Sigmoid colon (tissue), 7 donors: ENCODE measurements at places on chromosomes 3 and 15.
A peak's percentile ranks its signal among the peaks of the same experiment; 100 is the strongest.

- no peak overlapping the region for H3K4me3 ChIP-seq
- H3K27me3 ChIP-seq: no peaks in the 10 kb centered on the region
- H3K4me1 ChIP-seq: peaks cover 24% of the 10 kb centered on the region
- H3K36me3 ChIP-seq: no peaks in the 10 kb centered on the region
- H3K27ac ChIP-seq: peak overlapping the region; percentile 25
Observed at GRCh38 chr3:120172070-120172469, 77.8 kb upstream of the GSK3B start.

DNA sequence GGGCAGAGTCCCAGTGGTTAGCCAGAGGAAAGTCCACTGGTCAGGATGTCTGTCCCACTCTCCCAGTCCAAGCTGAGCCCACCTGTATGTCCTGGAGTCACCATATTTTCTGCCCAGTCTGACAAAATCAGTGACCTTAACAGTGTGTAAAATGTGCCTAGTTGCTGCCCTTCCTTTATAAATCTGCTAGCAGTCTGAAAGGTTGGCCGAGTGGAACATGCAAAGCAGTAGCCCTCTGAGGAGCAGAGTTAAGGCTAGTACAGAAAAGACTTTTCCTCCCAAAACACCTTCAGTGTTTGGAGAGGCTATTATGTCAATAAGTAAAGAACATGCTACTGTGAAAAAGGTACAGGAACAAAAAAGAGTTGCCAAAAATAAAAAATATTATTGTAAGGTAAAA is 15.3 kb downstream of the TTC21A start:
- no peak overlapping the region for H3K27ac ChIP-seq
- peaks cover 11% of the 10 kb centered on the region for H3K4me1 ChIP-seq
- H3K27me3 ChIP-seq: no peaks in the 10 kb centered on the region
- DNase-seq: no peak

DNA sequence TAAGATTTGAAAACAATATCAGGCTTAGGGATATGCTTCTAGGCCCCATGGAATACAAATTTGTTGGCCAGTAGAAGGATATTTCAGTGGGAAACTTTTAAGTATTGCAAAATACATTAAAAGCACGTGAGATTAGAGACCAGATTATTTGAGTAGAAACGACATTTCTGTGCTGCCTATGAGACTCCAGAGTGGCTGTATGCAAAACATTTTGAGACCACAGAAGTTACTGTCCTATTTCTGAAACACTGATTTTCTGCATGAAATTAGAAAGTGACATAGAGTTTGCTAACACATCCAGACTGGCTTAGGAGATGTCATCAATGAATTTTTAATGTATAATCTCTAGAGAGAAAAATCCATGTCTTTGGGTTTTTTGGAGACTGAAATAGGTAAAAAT is 99.8 kb downstream of the KCNH8 start:
- no peaks in the 10 kb centered on the region for H3K4me1 ChIP-seq
- no peak overlapping the region for H3K27ac ChIP-seq
- no peaks in the 10 kb centered on the region for H3K27me3 ChIP-seq
- DNase-seq: no peak
- no peaks in the 10 kb centered on the region for H3K36me3 ChIP-seq

GRCh38 chr3:124202754-124203153 is 210.8 kb upstream of the ROPN1 start:
- peak overlapping the region; percentile 33 for H3K27ac ChIP-seq
- H3K4me1 ChIP-seq: peaks cover 18% of the 10 kb centered on the region
- no peaks in the 10 kb centered on the region for H3K27me3 ChIP-seq
- H3K4me3 ChIP-seq: no peak overlapping the region

- no peak overlapping the region for H3K27ac ChIP-seq
- H3K4me1 ChIP-seq: peaks cover 4% of the 10 kb centered on the region
- no peak for DNase-seq
- H3K36me3 ChIP-seq: peaks cover 65% of the 10 kb centered on the region
- H3K4me3 ChIP-seq: no peak overlapping the region
- no peaks in the 10 kb centered on the region for H3K27me3 ChIP-seq
Observed at GRCh38 chr3:120410541-120410940, 40.3 kb downstream of the FSTL1 start.

- no peak overlapping the region for H3K4me3 ChIP-seq
- no peak overlapping the region for H3K27ac ChIP-seq
- DNase-seq: no peak
- no peaks in the 10 kb centered on the region for H3K27me3 ChIP-seq
Observed at GRCh38 chr3:197516517-197516889, 39.3 kb downstream of the BDH1 start.

- H3K36me3 ChIP-seq: no peaks in the 10 kb centered on the region
- no peak for DNase-seq
- no peak overlapping the region for H3K27ac ChIP-seq
- no peaks in the 10 kb centered on the region for H3K27me3 ChIP-seq
Observed at GRCh38 chr15:100833417-100834389, 45.9 kb upstream of the ALDH1A3 start.

- no peak for DNase-seq
- no peak overlapping the region for H3K4me3 ChIP-seq
- no peaks in the 10 kb centered on the region for H3K27me3 ChIP-seq
- H3K4me1 ChIP-seq: no peaks in the 10 kb centered on the region
- no peak overlapping the region for H3K27ac ChIP-seq
- H3K36me3 ChIP-seq: no peaks in the 10 kb centered on the region
Observed at GRCh38 chr3:4097801-4098200, 205.4 kb upstream of the SETMAR start.

- no peak overlapping the region for H3K4me3 ChIP-seq
- no peaks in the 10 kb centered on the region for H3K4me1 ChIP-seq
Observed at GRCh38 chr3:105972069-105972468, 103.3 kb upstream of the CBLB start.

DNA sequence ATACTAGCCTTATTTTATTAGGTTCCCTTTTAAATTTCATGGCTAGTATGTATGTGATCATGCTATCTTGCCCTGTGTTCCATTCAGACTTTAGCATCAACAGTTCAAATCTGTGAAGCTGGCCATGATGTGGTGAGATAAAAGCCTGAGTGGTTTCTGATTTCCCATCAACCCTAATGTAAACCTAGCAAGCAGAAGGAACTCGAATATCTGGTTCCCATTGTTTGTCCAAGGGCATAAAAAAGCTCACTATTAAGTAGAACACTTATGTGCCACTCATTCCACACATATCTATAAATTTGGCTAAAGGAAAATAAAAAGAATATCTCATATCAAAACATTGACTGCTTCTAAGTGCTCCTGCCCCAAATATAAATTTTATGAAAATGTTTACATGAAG is 311.7 kb downstream of the CADM2 start:
- no peak for DNase-seq
- H3K4me1 ChIP-seq: no peaks in the 10 kb centered on the region
- no peak overlapping the region for H3K27ac ChIP-seq
- H3K27me3 ChIP-seq: no peaks in the 10 kb centered on the region
- H3K36me3 ChIP-seq: no peaks in the 10 kb centered on the region

- H3K27me3 ChIP-seq: no peaks in the 10 kb centered on the region
- peaks cover 37% of the 10 kb centered on the region for H3K4me1 ChIP-seq
- peak within 1 kb of the TSS; percentile 61 for H3K4me3 ChIP-seq
- DNase-seq: peak; percentile 96
- peaks cover 6% of the 10 kb centered on the region for H3K36me3 ChIP-seq
- H3K27ac ChIP-seq: peak within 1 kb of the TSS; percentile 96
Observed at GRCh38 chr3:126357295-126358037, at the start of gene KLF15. TSS of gene KLF15 (minus strand) at chr3:126357408. CDS start at chr3:126352922, 4,486 bp downstream.

DNA sequence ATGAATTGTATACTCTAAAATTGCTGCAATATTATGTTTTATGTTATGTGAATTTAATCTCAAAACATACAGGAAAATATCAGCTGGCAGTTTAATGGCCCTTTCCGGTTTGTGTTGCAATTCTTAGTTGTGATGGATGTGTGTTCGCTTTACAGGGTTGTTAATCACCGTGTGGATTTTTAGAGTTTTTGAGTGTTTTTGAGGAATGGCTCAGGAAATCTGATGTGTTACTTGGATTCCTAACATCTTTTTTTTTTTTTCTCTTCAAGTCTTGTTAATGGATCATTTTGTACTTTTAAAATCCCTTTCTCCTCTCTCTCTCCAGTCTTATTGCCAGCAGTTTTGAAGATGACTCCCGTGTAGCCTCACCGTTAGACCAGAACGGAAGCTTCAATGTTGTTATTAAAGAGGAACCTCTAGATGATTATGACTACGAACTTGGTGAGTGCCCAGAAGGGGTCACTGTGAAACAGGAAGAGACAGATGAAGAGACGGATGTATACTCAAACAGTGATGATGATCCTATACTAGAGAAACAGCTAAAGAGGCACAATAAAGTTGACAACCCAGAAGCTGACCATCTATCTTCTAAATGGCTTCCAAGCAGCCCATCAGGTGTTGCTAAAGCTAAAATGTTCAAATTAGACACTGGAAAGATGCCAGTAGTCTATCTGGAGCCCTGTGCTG is 35.7 kb downstream of the MGA start:
- H3K4me3 ChIP-seq: no peak overlapping the region
- no peak overlapping the region for H3K27ac ChIP-seq
- H3K4me1 ChIP-seq: peaks cover 22% of the 10 kb centered on the region

GRCh38 chr15:62752657-62753517 is 289.7 kb upstream of the TPM1 start:
- no peak overlapping the region for H3K4me3 ChIP-seq
- H3K27me3 ChIP-seq: no peaks in the 10 kb centered on the region
- no peak for DNase-seq
- H3K36me3 ChIP-seq: peaks cover 10% of the 10 kb centered on the region

DNA sequence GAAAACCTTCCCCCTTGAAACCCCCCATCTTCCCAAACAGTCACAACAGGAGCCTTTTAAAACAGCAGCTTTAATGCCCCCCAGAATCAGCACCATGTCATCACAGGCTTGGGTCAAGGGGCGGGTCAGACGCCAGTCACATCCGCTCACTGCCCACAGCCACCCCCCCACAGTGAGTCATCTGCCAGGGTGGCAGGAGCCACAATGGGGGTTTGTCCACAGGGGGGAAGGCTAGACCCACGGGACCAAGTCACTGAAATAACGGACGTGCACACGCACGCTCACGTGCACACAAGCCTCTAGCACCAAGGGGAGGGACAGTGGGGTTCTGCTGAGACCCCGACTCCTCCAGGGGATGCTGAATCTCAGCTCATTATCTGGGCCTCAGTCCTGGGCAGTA is 441 bp upstream of the UCN2 start:
- peak; percentile 76 for DNase-seq
- peaks cover 18% of the 10 kb centered on the region for H3K4me1 ChIP-seq
- no peaks in the 10 kb centered on the region for H3K27me3 ChIP-seq
- H3K36me3 ChIP-seq: no peaks in the 10 kb centered on the region
- no peak overlapping the region for H3K4me3 ChIP-seq
- H3K27ac ChIP-seq: no peak overlapping the region

GRCh38 chr3:157594413-157594812 is 91.2 kb upstream of the VEPH1 start:
- DNase-seq: no peak
- no peaks in the 10 kb centered on the region for H3K27me3 ChIP-seq
- H3K4me1 ChIP-seq: no peaks in the 10 kb centered on the region
- no peak overlapping the region for H3K4me3 ChIP-seq
- H3K27ac ChIP-seq: no peak overlapping the region

DNA sequence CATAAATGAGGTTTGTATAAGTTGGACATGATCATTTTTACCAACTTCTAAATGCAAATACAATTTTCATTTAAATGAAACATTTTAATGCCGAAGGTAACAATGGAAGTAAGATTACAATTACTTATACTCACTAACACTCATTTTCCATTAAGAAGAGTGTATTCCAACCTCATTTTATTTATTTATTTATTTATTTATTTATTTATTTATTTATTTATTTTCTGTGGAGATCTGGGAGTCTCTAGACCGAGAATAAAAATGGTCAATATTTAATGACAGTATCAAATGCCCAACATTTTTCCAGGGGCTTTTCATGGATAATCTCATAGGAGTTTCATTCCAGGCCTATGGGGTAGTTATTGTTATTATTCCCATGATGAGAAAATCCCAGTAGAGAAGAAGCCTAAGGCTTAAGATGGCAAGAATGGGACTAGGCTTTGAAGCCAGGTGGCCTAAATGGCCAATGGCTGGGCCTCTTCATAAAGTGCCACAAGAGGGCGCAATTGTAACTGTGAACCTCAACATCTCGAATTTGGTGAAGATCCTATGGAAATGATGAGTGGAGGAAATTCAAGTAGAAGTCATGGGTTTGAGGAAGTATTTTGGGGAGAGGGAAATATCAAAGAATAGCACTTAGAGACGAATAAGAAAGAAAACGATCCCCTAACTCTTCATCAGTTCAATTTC is 21.3 kb downstream of the VGLL3 start:
- H3K27me3 ChIP-seq: no peaks in the 10 kb centered on the region
- H3K36me3 ChIP-seq: no peaks in the 10 kb centered on the region
- no peak overlapping the region for H3K27ac ChIP-seq
- no peak for DNase-seq

GRCh38 chr3:194761384-194761783 is 75.7 kb downstream of the FAM43A start:
- peak; percentile 42 for DNase-seq
- no peak overlapping the region for H3K4me3 ChIP-seq
- H3K27me3 ChIP-seq: no peaks in the 10 kb centered on the region
- H3K4me1 ChIP-seq: peaks cover 26% of the 10 kb centered on the region
- no peaks in the 10 kb centered on the region for H3K36me3 ChIP-seq
- H3K27ac ChIP-seq: no peak overlapping the region

DNA sequence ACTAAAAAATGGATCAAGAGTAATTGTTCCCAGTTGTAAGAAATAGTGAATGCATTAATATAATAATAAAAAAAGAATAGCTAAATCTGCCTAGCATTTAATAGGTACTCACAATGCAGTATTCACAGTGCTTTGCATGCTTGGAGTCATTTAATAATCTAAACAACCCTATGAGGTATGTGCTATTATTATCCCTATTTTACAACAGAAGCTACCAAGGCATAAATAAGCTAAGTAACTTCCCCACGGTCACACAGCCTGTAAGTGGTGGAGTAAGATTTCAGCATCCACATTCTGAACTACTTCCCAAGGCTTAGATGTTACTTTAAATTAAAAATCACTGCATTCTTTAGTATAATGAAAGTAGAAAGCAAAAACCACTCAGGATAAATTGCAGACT is 102.9 kb downstream of the PLCH1 start:
- DNase-seq: no peak
- H3K27ac ChIP-seq: no peak overlapping the region
- H3K4me3 ChIP-seq: no peak overlapping the region
- H3K4me1 ChIP-seq: no peaks in the 10 kb centered on the region

- DNase-seq: no peak
- no peaks in the 10 kb centered on the region for H3K27me3 ChIP-seq
- H3K27ac ChIP-seq: no peak overlapping the region
- no peak overlapping the region for H3K4me3 ChIP-seq
- H3K36me3 ChIP-seq: no peaks in the 10 kb centered on the region
- H3K4me1 ChIP-seq: no peaks in the 10 kb centered on the region
Observed at GRCh38 chr3:117853923-117854668, 1144.5 kb downstream of the TUSC7 start.

DNA sequence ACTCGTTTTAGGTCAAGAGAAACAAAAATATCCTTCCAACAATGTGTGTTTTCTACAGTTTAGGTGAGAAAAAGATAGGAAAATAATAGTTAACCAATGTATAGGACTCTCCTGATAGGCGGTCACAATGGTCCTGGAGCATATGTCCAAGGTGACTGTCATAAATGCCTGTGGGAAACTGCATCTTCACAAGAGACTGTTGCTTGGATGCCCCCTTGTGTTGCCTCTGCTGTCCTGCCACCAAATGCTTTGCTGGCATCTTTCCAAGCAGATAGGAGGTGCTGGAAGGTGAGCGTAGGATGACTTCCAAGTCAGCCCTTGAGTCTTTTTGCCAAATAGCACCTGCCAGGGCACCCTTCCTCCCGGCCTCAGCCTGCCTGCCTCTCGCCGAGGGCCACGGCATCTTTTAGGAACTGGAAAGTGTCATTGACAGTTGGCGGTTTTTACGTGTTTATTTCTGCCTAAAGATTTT is 24.1 kb upstream of the SACM1L start:
- DNase-seq: no peak
- H3K27me3 ChIP-seq: no peaks in the 10 kb centered on the region
- peaks cover 26% of the 10 kb centered on the region for H3K4me1 ChIP-seq
- no peak overlapping the region for H3K4me3 ChIP-seq
- no peaks in the 10 kb centered on the region for H3K36me3 ChIP-seq
- H3K27ac ChIP-seq: no peak overlapping the region
